ENCODE measurements at places on chromosomes 12 and 14.

DNA sequence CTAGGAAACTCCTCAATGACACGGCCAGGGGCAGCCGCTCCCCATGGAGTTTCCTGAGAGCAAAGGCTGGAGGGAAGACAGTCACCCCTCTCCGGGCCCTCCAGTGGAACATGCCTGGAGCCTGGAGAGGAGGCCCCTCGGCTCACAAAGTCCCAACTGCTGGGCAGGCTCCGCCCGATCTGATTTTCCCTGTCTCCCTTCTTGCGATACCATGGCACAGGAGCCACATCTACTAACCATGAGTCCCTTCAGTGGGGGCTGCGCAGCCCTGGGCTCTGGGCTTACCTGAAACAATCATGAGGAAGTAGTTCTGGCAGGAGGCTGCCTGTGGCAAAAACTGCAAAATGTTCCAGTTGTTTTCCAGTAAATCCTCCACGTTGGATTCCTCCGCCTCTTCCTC, 15.3 kb downstream of the P2RX2 start:
- no peak for DNase-seq

DNA sequence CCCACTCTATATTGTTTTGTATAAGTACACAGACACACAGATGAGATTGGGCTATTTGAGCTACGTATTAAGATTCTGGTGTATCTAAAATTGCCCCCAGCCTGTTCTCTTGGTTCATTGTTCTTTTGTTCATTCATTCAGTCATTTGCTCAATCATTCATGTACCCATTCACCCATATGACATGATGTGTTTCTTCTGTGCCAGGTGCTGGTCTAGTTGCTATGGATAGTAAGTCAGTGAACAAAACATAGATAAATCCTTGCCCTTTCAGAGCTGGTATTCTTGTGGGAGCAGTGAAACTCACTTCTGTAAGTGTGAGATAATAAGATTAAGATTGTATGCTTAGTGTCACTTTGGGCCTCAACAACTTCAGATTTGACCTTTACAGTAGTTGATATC, 191.3 kb downstream of the TMTC2 start:
- no peak for DNase-seq

DNA sequence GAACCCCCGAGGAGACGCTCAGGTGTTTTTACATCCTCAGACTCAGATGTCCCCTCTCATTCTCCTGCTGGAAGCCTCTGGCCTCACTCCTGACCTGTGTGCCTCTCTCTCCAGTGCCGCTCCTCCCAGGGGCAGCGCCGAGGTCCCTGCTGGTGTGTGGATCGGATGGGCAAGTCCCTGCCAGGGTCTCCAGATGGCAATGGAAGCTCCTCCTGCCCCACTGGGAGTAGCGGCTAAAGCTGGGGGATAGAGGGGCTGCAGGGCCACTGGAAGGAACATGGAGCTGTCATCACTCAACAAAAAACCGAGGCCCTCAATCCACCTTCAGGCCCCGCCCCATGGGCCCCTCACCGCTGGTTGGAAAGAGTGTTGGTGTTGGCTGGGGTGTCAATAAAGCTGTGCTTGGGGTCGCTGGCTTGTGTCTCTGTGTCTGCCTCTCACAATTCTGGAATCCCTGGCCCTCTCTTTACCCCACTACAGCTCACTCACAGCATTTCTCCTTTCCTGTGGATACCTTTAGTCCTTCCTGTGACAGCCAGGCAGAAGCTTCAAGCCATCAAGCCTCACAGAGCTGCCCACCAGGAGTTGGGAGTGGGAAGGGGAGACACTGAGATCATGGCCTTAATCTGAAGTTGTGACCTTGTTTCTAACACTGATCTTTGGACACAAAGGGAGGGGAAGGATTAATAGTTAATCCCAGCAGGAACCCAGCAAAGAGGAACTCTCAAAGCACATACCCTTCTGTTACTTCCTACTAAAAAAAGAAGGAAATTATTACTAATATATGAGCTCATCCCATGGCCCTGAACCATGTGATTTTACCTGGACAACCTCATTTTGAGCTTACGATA, 1.1 kb upstream of the SOAT2 start:
- DNase-seq: no peak

GRCh38 chr12:22313286-22313962, 21.1 kb downstream of the ST8SIA1 start:
- DNase-seq: no peak

DNA sequence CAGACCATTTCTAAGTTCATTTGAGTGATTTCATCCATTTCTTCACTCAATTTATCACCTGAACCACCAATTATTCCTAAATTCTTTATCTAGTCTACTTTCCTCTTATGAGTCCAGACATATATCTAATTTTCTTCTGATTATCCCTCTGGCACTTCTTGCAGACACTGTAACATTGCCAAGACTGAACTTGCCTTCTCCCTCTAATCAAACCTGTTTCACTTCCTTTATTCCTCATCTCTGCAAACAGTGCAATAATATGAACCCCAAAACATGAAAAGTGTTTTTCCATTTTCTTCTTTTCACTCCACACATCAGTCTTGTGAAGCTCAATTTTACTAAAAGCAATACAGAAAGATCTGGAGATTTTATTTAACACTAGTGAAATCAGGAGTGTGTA, 37.8 kb upstream of the PTPRQ start:
- DNase-seq: no peak

All from memory B cell (primary cell).